ENCODE measurements at places on chromosomes 12 and 14.

- DNase-seq: peak; percentile 81
Observed at GRCh38 chr12:110582276-110583136, 612 bp downstream of the PPTC7 start.

GRCh38 chr14:105864116-105864515 lies 337.7 kb downstream of the TMEM121 start:
- no peak for DNase-seq

GRCh38 chr12:496736-497135 lies 37.0 kb downstream of the B4GALNT3 start:
- no peak for DNase-seq

GRCh38 chr12:74817499-74817898 lies 279.9 kb downstream of the ATXN7L3B start:
- DNase-seq: no peak

DNA sequence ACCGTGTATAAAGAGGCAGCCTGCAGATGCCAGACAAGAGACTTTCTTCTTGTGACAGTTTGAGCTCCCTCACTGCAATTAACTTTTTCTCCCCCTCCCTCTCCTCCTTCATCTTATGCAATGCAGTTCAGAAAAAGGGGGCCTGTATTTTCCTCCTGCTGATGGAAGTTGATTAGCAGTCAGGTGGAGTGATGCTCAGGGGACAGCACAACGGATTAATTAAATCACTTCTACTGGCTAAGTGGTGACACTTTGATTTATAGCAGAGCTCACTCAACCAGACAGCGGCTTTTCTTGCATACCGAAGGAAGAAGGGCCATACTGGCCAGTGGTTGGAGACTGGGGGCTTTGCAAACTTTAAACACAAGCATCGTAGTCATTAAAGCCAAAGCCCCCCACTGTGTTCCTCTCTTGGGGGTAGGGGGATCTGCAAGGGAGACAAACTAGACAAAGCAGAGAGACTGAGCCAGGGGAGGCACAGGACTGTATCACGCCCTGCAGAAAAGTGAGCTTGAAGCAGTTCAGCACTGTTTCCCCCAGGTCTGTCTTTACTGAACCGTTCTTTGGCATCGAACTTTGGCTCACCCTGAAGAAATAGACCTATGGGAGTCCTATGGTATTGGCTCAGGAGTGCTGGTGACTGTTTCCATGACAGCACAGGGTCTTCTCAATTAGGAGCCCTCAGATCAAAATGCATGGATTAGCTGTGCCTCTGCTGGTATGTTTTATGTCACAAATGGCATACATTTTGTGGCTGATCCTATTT lies 47.7 kb downstream of the SPRING1 start:
- DNase-seq: no peak

DNA sequence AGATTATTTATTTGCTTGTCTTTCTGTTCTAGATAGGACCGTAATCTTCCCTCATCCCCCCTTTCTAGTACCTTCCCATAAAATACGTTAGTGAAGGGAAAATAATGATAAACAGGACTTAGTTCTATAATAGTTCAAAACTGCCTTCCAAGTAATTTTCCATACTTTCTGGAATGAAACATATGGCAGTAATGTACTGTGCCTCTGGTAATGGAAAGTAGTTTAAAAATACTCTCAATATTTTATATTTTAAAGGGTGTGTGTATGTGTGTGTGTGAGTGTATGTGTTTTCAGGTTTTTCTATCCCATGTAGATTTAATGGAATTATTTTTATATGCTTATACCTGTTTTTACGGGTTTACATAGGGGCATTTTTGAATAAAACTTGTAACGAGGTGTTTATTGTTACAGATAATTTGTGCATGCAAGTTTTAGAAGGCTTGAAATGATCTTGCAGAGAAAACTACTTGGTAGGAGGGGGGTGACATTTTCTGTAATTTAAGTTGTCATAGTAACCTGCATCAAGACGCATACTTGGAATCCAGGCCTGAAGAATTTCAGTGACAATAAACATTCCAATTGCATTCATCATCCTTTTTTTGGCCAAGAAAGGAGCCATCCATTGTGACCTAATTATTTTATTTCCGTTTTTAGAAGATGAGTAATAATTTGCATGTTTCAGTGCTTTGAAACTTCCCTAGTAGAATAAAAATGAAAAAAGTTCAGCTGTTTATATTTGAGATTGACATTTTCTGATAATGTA lies 38.9 kb downstream of the RASSF8 start:
- no peak for DNase-seq

DNA sequence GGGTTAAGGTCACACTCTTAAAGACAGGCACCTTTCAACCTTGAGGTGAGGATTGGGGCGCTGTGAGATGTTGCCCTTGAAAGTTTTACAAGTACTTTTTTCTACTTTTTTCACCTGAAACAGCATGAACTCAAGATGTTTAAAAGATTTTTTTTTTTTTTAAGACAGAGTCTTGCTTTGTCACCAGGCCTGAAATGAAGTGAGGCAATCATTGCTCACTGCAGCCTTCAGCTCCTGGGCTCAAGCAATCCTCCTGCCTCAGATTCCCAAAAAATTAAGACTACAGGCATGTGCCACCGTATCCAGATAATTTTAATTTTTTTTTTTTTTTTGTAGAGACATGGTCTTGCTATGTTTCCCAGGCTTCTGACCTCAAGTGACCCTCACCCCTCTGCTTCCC lies 243.9 kb downstream of the DIO2 start:
- no peak for DNase-seq

- DNase-seq: no peak
Observed at GRCh38 chr12:46124132-46124847, 133.9 kb upstream of the SCAF11 start.

DNA sequence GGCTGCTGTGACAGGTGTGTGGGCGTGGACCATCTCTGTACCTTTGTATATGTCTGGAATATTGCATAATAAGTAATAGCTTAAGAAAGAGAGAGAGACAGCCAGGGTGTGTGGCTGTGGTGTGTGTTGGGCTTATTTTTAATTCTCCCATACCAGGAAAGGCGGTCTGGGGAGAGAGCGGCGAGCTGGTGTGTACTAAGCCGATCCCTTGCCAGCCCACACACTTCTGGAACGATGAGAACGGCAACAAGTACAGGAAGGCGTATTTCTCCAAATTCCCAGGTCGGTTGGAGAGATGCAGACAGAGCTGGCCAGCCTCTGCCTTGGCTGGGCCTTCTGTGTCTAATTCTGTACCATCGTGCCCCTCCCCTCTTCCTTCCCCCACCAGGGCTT lies 63.9 kb downstream of the AACS start:
- no peak for DNase-seq

GRCh38 chr12:69331909-69332684 lies 16.1 kb upstream of the LYZ start:
- DNase-seq: no peak

DNA sequence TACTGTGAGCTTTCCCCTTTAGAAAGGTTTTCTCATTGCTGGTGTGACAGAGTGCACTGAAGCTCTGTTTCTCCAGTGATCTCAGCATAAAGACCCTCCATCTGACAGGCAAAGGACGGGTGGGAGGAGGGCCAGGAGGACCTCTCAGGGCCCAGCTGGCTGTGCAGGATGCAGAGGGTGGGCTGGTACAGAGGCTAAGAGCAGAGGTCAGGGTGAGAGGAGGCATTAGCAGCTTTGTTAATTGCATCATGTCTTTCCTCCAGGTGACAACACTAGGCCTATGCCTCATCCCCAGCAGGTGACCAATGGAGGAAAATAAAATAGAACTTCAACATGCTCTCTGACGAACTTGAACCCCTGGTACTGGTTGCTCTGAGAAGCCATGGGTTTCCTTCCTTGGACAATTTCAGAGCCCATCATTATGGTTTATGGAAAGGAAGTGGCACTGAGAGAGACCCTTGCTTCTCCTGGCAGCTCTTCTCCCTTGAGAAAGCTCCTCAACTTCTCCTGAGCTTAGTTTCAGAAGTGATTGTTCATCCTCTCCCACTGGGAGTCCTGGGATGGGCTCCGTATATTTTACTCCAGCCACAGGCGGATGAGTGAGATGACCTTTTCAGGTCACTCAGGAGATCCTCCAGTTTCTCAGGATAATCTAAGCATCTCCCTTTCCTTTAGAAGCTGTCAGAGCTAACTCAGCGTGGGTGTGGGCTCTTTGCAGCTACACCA lies 45.8 kb upstream of the ATP23 start:
- DNase-seq: no peak

- no peak for DNase-seq
Observed at GRCh38 chr14:87205811-87206210, 787.2 kb downstream of the GALC start.

DNA sequence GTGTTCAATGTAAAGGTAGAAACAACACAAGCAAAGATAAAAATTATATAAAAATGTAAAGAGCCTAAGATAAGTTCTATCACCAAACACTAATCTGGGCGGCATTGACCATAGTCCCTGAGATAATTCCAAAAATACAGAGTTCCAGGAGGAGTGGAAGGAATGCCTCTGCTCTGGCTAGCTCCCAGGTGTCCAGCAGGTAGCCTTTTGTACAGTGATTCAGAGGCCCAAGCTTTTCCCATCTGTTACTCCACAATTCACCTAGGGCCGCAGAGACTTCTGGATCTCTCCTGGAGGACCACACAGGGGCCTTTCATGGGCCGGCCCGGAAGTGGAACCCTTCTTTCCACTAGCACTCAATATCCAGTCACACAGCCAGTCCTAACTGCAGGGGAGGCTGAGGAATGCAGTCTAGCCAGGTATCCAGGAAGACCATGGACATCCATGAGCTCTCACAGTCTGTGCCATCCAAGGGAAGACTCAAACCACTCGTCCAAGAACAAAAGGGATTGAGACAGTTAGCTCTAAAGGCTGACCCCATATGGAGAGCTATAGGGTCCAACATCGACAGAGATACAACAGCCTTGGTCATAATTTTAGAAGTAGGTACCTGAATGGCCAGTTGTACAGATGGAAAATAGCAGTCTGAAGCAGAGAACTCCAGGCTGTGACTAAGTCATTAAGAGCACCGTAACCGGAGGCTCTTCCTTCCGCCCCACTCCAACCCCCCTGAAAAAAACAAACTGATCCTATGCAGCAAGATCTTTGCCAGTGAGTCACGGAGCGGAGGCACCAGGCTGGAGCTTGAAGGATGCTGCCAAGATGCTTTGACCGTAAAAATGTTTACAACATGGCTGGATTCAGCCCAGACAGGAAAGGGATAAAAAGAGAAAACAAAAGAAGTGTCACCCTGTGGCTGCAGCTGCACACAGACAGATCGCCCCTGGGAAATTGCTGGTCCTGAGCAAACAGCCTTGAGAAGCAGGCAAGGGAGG lies 204.8 kb downstream of the NUAK1 start:
- no peak for DNase-seq

DNA sequence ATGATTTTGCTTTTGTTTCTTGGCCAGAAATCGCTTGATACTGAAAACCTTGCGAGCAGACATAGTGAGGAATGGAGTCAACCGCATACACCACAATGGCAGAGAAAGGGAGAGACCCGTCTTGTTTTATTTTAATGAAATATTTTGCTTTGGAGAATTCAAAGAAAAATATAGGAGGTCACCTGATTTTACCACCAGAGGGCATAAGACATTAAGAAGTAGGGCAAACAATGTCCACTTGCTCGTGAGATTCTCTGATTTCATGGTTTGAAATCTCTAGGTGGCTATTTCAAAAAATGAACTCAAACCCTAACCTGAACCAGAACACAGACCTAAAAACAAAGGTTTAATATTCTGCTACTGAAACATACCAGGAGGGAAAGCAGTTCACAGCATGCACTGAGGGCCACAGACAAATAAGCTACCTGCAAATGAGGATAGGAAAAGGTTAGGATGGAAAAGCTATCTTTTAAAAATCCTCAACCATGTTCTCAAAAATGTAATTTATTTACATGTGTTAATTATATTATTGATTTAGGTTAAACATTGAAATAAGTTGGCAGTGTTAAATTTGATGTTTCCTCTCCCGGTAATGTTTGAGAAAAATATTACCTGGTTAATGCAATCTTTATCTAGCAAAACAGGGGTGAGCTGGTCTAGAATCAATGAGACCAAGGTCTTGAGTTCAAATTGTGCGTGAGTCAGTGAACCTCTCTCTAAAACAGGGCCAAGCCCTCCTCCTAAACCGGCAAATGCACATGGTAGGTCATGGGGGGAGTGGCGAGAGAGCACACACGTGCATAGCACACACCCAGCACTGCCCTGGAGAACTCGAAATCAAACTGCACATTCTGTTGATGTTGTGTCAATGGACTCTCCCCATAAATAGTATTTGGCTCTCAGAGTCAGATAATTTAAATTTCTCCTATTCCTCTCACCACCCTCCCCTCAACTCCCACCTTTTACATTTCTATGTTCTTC lies 12.5 kb downstream of the IFNG-AS1 start:
- DNase-seq: no peak

DNA sequence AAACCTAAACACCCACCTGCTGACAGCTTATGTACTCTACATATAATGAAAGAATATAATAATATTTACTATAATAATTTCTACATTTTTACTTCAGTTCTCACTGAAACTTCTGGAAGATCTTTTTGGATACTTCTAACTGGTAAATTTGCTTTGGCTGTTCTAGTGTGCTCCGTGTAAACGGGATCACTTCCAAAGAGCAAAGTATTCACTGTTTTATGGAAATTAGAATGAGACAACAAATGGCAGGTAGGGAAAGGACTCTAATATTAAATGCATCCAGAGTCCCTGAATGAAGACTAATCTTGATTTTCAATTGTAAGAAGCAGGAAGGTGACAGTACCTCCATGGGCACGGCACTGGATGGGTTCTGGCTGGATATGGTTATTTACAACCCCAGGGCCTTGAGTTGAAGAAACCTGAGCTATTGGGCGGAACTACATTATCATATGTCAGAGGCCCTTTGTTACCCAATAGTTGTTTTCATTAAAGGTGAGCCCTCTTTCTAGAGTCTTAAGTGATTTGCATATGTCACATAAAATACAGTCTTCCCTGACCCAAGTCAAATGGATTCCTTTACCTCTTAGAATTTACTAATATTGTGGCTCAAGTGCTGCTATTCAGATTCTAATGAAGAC lies 10.7 kb downstream of the ERP29 start:
- DNase-seq: no peak

- no peak for DNase-seq
Observed at GRCh38 chr14:76653875-76654572, 107.2 kb upstream of the VASH1 start.

DNA sequence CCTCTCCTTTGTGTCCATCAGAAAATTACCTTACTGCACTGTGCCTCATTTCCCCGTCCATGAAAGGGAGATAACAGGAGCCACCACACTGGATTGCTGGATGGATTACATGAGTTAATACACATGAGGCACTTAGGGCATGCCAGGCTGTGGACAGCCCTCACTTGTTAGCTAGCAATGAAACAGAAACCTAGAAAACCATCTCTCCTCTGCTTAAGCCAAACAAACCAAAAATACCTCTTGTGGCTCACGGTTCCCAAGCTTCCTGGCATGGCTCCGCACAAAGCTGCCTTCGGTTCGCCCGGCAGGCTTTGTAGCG lies 660 bp upstream of the HCFC2 start:
- no peak for DNase-seq

- no peak for DNase-seq
Observed at GRCh38 chr12:65728455-65728847, 95.8 kb upstream of the HMGA2 start.
